ENCODE measurements at places on chromosomes 1 and 21.
A peak's percentile ranks its signal among the peaks of the same experiment; 100 is the strongest.

GRCh38 chr1:117630423-117630998 lies 24.7 kb downstream of the TENT5C start:
- no peak for DNase-seq

GRCh38 chr1:117613249-117613968 lies 7.6 kb downstream of the TENT5C start:
- no peak for DNase-seq

DNA sequence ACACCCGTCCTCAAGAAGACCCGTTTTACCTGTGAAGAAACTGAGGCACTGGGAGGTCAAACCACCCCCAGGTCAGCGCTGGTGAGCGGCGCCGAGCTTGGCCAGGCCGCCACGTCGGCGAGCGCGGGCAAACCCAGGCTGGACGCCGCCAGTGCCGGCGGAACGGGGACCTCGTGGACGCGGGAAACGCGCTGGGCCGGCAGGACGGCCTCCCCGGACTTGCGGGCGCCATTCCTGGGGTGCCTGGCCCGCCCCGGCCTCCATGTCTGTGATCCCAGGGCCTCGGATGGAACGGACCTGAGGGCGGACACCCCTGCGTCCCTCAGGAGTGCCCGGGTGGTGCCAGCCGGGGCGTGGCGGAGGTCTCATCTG lies 764 bp upstream of the SUMO3 start:
- no peak for DNase-seq

GRCh38 chr1:204213668-204214662 lies at the start of gene GOLT1A:
GOLT1A (minus strand) TSS chr1:204213988; CDS start chr1:204213906, 82 bp downstream.
- peak; percentile 81 for DNase-seq

- no peak for DNase-seq
Observed at GRCh38 chr21:32297449-32297848, 1.2 kb upstream of the MRAP start.

DNA sequence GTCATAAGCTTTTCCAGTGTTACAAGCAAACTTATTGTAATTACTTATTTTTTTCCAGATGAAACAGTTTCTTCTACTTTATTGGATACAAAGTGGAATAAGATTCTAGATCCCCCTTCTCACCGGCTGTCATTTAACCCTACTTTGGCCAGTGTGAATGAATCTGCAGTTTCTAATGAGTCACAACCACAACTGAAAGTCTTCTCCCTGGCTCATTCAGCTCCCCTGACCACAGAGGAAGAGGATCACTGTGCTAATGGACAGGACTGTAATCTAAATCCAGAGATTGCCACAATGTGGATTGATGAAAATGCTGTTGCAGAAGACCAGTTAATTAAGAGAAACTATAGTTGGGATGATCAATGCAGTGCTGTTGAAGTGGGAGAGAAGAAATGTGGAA lies 95.5 kb downstream of the ZFYVE9 start:
- no peak for DNase-seq

DNA sequence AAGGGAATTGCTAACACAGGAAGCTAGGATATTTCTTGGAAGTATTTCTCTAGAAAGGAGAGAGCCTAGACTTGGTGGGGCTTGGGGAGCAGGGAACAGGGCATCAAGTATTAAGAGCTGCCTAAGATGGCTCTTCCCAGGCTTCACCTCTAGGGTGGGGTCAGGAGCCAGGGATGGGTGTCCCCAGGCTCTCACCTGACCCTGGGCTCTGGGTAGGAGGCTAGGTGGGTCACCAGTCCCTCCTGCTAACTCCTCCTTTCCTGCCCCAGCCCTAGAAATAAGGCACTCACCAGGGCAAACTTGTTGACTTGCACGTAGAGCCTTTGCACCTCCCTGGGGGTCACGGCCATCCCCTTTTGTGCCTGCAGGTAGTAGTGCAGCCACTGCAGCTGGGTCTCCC lies 15.0 kb downstream of the ETNK2 start:
- no peak for DNase-seq

- peak; percentile 21 for DNase-seq
Observed at GRCh38 chr1:40625076-40625475, 40.4 kb downstream of the RIMS3 start.

- no peak for DNase-seq
Observed at GRCh38 chr21:45069085-45069484, 5.3 kb upstream of the ADARB1 start.

- DNase-seq: no peak
Observed at GRCh38 chr1:40095806-40096205, 1.2 kb downstream of the PPT1 start.

GRCh38 chr1:31627301-31627929 lies 9.9 kb downstream of the HCRTR1 start:
- no peak for DNase-seq

- DNase-seq: no peak
Observed at GRCh38 chr1:33299461-33300155, 21.3 kb downstream of the A3GALT2 start.

- DNase-seq: no peak
Observed at GRCh38 chr1:85624361-85624760, 43.8 kb downstream of the CCN1 start.

DNA sequence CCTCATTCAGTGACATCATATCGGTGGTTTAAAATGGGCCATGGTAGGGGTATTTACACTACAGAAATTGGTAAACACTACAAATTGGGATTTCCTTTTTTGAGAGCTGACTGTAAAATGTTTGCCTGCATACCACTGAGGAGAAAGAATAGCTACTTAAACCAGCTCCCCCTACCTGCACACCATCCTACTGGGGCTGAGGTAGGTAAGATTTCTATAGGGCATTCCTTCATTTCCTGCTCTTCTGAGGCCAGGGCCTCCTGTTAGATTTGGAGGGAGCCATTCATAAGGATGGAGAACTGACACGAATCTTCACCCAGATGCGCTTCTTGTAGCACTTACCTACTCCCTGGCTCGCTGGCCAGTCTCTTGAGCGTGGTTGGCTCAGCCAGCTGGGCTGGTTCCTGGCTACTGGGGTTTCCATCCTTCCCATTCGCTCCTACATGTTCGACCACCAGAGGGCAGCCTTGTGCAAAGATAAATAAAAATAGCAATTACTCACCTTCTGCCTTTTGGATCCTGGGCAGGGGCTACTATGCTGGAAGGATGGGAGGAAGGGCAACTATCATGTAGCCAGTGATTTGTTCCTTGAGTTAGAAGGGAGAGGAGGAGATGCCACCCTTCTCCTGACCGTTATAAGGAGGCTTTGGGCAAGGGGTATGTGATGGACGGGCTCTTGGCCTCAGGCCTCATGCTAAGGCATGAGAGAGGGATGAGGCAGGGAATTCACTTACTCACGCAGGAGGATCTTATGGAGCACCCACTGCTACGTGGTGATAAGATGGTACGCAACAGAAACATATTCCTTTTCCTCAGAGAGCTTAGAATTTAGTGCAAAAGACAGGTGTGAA lies 10.7 kb downstream of the OPTC start:
- peak; percentile 82 for DNase-seq

- DNase-seq: no peak
Observed at GRCh38 chr1:111192074-111192473, 8.4 kb downstream of the DENND2D start.

DNA sequence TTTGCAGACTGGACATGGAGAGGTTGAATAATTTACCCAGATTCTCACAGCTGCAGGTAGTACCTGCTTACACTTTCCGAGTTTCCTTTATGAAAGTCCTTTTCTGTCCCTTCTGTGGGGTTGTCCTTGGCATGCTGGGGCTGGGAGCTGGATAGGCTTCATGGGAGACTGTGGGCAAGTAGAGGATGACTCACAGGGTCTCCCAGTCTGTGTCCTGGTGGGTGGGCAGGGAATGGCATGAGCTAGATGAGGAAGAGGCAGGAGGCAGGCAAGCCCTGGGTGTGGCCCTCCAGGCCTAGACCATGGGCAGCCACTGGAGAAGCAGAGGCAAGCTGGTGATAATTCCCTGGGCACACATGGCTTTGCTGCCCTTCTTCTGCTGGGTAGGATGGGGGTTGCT lies 80.6 kb downstream of the NAV1 start:
- no peak for DNase-seq

- no peak for DNase-seq
Observed at GRCh38 chr1:91564888-91565701, 64.4 kb downstream of the CDC7 start.

- DNase-seq: no peak
Observed at GRCh38 chr21:46021978-46022544, 40.5 kb downstream of the COL6A1 start.

GRCh38 chr1:178189814-178190213 lies 95.9 kb downstream of the RASAL2 start:
- DNase-seq: peak; percentile 82

DNA sequence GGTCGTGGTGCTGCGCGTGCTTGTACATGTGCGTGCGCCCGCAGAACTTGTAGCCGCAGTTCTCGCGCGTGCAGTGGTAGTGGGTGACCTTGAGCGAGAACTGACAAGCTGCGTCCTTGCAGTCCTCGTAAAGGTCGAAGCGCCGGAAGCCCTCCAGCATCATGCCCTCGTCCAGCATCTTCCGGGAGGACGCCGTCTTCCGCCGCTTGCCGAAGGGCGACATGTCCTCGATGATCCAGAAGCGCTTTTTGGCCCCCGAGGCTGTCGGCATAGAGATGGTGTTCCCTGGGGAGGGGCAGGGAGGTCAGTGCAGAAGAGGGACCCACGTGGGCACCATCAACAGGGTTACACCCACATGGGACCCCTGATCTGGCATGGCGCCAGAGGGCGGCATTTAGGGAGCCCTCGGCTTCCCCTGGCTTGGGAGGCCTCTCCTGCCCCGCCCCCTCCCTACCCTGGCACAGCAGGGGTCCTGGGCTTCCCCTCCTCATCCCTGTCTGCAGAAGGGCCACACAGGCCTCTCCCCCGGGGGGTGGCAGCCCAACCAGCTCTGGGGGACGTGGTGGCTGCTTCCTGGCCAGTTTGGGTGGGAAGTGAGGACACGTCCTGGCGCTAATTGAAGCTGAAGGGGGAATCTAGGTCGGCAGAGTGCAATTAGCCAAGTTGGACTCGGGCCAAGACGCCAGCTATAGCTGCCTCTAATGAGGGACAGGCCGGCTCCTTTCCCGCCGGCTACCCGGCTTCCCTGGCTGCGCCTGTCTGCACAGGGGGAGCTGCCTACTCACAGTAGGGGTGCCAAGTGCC lies 156.5 kb downstream of the CASZ1 start:
- peak; percentile 22 for DNase-seq

GRCh38 chr1:67735206-67735605 lies 50.2 kb downstream of the GADD45A start:
- DNase-seq: no peak

GRCh38 chr1:110927484-110928075 lies 36.1 kb downstream of the LRIF1 start:
- no peak for DNase-seq
